ENCODE measurements at places on chromosomes 2 and 18.

DNA sequence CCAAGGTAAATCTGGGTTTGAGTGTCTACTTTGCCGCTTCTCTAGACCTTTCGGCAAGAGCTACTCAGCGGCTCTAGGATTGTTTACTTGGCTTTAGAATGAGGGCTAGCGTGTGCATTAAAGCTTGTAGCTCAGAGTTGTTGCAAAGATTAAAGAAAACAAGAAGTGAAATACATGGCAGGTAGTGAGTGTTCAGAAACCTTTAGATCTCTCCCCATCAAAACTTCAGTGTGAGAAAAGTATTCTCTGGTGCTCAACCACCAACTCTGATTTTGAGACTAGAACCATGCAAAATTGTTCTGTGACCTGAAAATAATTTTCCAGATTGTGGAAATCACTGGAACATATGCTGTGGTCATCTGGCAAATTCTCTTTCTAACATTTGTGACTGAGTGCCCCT lies 512.0 kb downstream of the CMPK2 start:
- no peak for DNase-seq

DNA sequence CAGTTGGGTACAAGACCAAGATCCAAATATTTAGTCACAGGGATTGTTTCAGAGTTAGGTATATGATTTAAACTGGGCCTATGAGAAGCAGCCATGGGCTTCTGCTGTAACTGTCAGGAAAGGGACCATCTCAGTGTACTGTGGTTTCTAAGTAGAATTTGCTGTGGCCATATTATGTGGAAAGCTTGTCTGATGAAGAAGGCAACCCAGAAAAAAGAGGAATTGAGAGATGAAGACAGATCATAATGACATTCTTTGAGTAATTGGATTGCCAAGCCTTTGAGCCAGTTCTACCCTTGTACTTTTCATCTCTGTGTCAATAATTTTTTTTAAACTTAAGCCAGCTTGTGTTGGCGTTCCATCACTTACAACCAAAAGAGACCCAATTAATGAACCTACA lies 259.6 kb downstream of the NUP35 start:
- no peak for DNase-seq

DNA sequence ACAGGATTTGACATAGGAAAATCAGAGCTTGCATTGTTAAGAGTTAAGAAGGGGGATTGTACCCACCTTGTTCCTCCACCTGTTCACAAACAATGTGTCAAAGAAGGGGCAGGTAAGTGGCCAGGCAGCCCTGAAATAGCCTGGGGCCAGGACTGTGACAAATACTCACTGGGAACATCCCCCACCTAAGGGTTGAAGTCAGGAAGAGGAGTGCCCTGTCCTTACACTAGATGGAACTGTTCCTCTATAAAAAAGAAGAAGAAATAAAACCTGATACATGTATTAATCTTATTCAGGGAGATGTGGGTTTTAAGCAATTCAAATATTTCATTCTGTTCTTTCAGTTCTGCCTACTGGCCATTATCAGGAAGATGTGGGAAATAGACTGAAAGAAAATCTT lies 41.9 kb downstream of the TACR1 start:
- DNase-seq, result no peak

GRCh38 chr2:7281231-7282201 lies 364.3 kb downstream of the RNF144A start:
- DNase-seq, result no peak

GRCh38 chr2:15763106-15763821 lies 171.6 kb downstream of the DDX1 start:
- DNase-seq, result no peak

DNA sequence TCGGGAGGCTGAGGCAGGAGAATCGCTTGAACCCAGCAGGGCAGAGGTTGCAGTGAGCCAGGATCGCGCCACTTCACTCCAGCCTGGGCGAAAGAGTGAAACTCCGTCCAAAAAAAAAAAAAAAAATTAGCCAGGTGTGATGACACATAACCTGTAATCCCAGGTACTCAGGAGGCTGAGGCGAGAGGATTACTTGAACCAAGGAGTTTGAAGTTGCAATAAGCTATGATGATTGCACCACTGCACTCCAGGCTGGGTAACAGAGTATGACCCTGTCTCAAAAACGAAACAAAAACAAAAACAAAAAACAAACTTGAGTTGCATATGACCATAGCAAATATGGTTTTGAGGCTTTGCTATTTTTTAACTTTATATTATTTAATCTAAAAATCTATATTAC lies 25.8 kb downstream of the SANBR start:
- DNase-seq, result no peak

DNA sequence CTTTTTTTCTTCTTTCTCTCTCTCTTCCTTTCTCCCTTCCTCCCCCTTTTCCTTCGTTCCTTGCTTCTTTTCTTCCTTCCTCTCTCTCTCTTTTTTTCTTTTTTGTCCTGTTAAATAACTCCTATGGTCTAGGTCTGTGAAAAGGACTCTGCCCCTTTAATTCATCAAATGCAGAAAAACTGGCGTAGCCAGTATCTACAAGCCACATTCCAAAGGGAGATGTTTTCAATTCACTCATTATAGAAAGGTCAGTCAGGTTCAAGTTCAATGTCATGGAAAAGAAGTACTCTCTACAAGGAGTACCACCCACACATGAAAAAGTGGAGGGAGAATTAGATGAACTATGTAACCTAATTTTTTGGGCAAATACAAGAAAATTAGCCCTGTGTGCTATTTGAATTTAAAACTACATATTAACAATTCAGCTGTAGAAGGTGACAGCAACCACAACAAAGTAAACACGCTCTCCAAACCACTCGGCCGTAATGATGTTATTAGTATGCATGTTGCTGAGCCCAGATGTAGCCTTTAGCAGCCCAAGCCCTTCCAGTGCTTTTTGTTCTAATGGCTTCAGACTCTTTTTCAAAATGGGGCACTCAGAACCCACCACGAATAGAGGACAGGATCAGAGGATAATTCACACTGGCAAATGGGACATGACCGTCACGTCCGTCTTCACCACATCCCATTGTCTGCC lies 735.4 kb upstream of the FANCL start:
- peak; percentile 46 for DNase-seq

- peak; percentile 70 for DNase-seq
Observed at GRCh38 chr2:47651296-47651695, 131.6 kb upstream of the MSH6 start.

- no peak for DNase-seq
Observed at GRCh38 chr18:34039201-34039600, 185.5 kb downstream of the NOL4 start.

GRCh38 chr2:23603581-23603980 lies 218.6 kb downstream of the KLHL29 start:
- DNase-seq, result no peak

DNA sequence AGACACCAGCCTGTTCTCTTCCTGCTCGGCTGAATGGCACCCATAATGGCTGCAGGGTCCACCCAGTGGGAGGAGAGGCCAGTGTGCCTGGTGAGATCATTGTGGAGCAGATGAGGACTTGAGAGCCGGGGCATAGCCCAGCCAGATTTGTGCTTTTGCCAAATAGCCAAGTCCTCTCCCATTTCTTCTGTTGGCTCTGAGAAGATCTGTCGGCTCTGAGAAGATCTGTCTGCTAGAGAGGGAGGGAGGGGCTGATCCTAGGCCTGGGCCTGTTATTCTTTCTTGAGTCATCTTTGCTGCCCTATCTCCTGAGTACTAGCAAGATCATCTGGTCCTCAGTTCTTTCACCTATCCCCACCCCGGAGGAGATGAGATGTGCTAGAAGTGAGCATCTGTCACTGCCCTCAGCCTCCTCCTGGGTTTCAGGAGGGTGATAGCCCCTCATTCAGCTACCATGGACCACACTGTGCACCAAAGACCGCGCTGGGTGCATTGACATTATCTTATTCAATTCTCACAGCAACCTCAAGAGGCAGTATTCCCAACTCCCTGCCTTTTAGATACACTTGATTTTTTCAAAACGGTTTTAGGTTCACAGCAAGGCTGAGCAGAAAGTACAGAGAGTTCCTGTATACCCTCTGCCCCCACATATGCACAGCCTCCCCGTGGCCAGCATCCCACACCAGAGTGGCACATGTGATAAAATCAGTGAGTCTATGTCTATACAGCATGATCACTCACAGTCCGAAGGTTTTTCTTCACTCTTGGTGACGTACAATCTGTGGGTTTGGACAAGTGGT lies 98.6 kb downstream of the CAPN13 start:
- DNase-seq, result no peak

DNA sequence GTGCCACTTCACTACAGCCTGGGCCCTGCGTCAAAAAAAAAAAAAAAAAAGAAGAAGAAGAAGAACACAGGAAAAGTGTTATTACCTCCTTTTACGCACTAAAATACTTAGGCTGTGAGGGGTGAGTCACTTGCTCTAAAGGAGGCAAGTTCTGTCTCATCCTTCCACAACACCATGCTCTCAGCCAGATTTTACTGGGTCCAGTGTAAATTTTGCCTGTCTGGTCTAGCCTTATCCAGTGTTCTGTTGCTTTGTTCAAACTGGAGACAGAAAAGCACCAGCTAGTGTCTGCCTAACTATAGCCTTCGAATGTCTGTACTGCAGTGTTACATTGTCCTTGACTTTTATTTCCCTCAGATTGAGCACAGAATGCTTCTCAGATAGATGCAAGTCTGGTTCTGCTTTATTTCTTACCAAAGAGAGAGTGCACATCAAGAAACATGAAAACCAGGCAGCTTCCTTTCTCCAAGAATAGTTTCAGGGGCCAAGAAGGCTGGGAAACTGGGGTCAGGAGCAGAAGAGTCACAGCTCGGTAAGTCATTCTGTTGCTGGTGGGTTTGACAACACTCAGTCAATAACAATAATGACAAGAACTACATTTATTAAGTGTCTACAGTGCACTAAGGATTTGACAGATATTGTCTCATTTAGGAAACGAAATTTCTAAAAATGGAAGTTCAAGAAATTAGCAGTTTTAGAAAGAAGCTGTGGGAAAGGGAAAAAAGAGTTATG lies 3.1 kb upstream of the MSGN1 start:
- DNase-seq, result no peak

DNA sequence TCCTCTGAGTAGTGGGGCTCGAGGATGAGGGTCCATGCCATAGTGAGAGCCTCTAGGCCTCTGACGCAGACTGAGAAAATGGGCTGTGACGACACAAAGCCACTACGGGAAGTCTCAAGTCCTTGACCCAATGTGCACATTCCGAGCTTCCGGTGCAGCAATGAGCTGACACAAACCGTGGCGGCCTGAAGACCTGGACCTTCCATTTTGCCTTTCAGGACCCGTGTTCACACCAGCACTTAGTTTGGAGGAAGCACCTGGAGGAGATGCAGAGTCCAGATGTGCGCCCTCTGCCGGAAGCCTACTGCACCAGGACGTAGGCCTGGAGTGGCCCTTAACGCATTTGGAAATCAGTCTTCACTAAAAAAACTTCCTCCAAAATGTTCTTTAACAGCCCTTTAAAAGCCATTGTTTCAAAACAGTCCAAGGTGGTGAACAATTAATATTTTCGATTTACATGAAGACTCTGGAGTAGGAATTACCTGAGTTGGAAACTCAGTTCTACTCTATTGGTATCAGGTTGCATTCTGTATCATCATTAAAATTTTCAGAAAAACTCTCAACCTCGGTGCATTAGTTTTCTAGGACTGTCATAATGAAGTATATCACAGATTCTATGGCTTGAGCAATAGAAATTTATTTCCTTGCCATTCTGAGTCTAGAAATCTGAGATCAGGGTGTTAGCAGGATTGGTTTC lies 33.9 kb downstream of the BMP10 start:
- no peak for DNase-seq

DNA sequence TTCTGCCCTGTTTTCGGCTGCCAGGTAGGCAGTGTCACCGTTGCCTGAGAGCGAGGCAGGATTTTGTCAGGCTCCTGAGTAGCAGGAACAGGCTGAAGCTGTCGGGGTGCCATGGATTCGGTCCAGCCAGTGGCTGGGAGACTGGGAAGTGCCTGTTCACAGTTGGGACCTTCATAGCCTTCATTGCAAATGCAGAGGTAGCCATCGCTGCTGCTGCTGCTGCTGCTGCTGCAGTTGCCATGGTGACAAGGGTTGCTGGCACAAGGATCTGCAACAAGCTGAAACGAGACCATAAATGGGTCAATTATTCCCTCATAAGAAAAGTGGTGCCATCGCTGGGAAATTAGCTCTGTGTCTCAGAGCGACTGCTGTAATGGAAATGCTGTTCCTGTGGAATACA lies 122.7 kb downstream of the DNER start:
- no peak for DNase-seq

- DNase-seq, result no peak
Observed at GRCh38 chr2:74052732-74053710, 68.3 kb downstream of the TET3 start.

GRCh38 chr2:42830922-42831574 lies 38.7 kb upstream of the HAAO start:
- DNase-seq, result no peak

DNA sequence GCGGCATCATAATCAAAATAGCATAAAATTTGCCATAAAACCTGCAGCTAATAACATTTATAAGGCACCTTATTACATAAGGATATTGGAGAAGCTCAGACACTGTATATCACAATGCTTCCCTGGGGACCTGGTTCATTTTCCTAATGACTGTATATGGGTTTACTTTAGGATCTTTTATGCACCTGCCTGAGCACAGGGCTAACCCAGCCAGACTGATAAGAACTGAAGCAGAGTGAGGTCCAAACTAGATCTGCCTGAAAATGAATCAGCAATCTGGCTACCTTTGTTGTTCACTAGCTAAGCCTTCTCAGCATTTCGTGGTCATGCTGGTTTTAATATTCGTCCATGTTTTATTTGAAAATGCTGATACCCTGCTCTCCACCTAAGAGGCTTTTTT lies 1922.3 kb upstream of the CELF4 start:
- DNase-seq, result no peak

DNA sequence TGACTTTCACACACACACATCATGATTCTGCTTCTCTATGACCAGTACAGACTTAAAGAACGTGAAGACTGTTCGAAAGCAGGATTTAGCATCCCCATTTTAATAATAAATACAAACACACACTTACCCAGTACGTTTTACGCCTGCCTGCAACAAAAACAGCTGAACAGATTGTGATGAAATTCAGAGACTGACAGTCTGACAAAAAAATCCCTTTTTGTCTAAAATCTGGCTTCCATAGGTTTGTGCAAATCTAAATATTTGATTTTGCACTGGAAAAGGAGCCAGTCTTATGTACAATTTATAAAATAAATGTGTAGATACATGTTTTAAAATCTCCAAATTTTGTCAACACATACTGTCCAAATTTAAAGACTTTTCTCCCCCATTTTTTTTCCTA lies 630.7 kb downstream of the ZEB2 start:
- no peak for DNase-seq

- no peak for DNase-seq
Observed at GRCh38 chr2:147275943-147276342, 568.9 kb upstream of the ACVR2A start.

DNA sequence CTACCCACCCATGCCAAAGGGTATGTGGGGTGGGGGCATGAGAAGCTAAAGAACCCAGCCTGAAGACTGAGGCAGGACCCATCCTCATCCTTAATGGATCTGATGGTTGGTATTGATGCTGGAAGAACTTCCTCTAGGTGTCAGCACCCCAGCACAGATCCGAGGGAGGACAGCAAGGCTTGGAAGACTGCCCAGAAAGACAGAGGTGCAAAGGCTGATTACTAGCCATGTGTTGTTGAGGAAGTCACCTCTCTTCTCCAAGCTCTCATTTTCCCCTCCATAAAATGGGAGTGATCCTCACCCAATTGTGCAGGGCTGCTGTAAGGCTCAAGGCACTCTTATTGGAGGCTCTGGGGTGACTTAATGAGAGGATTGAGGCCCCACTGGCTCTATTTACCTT lies 256.5 kb downstream of the CELF4 start:
- peak; percentile 19 for DNase-seq
